Stimulated activated CD4-positive, alpha-beta T cell treated with anti-CD3 and anti-CD28 coated beads, Interleukin-1b, Interleukin-23, amount 100 ng/mL, for 4 hours (primary cell): ENCODE measurements at places on chromosomes 12 and 14.

GRCh38 chr14:91961297-91962220 is 14.1 kb upstream of the FBLN5 start:
- no peak for DNase-seq

DNA sequence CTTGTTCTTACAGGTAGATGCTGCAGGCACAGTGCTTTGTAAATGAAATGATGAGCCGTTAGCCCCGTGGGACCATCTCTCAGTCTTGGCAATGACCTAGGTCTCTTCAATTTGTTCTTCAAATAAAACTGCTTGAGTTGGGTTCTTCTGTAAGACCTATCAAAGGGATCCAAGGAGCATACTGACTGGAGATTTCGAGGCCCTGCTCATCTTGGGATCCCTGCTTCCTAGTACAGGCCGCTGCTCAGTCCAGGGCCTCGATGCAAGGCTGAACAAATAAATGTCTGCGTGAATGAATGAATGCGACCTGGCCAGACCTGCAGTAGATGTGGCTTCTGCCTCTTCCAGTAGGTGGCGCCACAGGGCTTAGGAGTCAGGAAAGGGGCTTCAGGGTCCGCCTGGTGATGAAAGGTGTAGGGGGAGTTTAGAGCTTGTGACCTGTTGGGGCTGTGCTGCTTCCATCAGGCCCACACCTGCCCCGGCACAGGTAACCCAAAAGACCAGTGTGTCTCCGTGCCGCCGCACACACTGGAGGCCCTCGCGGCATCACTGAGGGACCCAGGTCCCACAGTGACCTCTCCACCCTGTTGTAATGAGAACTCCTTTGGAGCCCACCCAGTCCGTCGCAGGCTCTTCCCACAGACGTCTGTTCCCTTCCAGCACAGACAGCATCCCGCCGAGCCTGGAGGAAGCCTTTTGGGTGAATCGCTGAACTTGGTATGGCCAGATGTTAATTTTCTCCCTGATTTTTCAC is 4.4 kb downstream of the CACNA1C start:
- DNase-seq = peak; percentile 11

GRCh38 chr12:132345561-132346200 is 16.3 kb upstream of the GALNT9 start:
- no peak for DNase-seq

GRCh38 chr14:23492618-23493272 is 23.2 kb downstream of the NGDN start:
- DNase-seq = no peak

GRCh38 chr14:93788543-93789227 is 400 bp upstream of the PRIMA1 start:
- DNase-seq = no peak

- no peak for DNase-seq
These were observed 1.6 kb upstream of the SLC6A13 start for GRCh38 chr12:264269-264668.

GRCh38 chr14:70909733-70910614 is 2.7 kb downstream of the PCNX1 start:
- DNase-seq = no peak

DNA sequence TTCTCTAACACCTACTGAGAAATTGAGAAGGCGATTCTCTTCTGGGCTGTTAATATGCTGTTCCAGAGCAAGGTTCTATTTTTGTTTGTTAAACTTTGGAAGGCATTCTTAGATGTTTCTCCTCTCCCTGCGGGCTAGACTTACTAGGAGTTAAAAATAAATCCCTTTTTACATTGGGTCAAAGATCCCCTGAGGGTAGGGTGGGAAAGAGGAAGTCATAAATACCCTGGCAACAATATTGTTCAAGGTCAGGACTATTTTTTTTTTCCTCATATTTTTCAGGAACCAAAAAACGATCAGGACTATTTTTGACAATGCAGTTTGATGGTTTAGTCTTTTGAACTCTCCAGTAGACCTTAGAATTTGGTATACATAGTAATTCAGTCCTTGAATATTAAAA is 12.0 kb upstream of the SLC2A14 start:
- no peak for DNase-seq

DNA sequence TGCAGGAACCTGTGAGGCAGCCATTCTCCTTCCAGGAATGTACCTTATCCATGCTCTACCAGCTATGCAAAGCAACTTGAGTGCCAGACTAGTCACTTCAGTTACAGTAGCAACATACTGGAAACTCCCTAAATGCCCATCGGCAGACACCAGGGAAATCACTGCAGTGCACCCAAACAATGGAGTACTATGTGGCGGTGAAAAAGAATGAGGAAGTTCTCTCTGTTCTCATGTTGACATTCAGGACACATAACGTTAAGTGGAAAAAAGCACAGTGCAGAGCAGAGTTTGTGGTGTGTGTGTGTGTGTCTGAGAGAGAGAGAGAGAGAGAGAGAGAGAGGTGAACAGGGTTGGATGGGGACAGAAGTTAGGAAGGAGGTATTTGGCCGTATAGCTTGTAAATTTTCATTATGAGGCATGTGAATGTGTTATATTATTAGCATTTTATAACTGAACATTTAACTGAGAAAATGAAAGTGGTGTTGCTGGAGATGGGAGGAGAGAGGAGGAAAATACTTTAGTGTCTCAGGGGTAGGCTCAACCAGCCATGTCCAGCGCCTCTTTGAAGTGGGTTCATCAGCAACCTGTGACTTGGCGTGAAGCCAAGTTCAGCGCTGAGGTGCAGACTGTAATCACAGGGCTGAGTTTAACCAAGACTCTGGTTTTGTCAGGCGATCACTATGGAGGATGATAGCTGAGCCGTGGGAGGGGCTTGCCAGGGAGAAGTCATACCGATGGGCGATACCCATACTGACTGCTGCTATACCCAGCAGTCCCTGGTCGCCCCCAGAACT is 17.3 kb downstream of the TNFAIP2 start:
- no peak for DNase-seq

DNA sequence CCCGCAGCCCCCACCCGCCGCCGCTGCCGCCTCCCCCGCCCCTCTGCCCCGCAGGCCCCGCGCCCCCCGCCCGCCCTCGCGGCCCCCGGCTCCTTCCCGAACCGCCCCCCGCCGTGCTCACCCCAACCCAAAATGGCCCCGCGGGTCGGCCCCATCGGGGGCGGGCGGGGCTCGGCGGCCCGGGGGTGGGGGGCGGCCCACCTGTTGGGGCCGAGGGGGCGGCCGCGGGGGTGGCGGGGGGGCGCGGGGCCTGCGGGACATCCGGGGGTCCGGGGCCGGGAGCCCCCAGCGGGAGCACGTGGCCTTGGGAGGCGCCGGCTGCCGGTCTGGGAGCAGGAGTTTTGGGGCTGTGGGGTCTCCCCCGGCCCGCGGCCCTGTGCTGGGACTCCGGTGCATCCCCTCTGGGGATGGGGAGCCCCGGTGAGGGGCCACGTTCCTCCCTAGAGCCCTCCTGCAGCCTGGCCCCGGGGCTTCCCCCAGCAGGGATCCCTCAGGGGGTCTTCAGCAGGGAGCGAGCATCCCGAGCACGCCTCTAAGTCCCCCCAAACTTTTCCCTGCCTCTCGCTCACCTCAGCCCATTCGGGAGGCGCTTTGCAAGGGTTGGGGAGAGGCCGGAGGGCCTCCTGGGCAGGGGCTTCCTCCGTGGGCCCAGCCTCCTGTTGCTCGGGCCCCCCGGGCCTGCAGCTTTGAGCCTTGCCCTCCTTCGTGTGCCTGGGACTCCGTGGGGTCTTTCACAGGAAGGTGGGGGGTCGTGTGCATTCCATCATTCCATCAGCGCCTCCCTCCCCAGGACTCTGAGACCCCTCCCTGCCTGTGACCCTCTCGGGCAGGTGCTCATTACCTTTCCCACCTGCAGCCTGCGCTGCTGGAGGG is 710 bp downstream of the MTA1 start:
- DNase-seq = no peak

DNA sequence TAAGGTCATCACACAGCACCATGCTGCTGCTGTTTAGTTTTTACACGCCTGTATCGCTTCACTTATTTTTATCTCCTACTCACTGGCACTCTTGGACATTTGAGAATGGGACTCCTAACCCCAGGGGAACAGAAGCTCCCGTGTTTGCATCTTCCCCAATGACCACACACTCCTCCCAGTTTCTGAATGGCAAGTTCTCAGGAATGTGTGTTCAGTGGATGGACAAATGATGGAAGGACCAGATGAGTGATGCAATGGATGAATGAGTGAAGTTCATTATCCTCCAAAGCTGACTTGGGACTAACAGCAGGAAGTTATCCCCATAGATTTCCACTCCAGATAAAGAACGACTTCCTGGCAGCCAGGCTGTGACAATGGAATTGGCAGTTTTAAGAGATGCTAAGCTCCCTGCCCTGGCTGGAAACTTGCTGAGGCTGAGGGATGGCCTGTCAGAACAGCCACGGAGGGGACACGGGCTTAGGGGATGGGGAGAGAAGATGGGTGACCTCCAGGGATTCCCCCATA is 231.5 kb downstream of the SLC15A4 start:
- no peak for DNase-seq

DNA sequence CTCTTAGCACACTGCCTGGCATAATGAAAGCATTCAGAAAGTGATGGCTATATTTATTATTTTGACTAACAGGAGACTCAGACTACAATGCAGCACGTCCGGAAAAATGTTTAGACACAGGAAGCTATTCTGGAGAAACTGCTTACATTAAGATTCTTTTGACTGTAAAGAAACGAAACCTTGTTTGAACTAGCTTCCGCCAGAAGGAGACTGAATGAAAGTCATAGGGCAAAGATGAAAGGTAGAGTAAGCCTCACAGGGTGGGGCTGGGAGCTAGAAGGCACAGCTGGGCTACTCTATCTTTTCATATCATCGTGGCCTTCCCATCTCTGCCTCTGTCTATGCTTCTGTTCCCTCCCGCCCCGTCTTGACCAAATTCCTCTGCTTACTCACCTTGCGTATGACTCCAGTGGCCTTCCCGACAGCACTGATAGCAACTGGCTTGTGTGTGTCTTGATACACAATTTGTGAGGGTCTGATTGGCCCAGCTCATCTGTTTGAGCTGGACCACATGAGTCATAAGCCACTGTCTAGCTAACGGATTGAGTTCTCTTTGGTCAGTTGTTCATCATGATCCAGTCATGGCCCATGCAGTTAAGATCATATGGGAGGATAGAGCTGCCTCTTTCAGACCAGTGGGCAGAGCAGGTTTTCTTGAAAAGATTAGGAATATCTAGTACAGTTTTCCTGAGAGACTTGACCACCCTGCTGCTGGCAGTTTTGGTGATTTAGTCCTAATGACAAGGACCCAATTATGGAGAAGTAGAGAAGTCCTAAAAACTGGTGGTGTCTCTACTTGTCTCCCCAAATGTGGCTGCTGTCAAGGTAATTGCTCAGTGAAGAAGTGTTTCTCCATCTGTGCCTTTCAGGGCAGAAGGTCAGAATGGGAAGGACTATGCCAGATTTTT is 151.5 kb upstream of the SLC38A2 start:
- DNase-seq = no peak

DNA sequence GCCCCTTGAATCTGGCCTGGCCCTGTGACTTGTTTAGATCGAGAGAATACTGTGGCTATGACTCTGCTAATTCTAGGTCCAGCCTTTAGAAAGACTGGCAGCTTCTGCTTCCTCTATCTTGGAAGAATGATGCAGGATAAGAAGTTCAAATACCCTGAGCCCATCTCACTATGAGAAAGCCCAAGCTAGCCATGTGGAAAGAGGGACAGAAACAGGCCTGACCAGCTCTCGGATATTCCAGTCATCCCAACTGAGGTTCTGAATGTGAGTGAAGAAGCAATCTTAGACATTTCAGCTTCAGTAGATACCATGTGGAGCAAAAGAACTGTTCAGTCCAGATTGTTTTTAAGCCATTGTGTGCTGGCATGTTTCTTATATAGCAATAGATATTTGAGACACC is 17.3 kb upstream of the KRR1 start:
- DNase-seq = no peak

DNA sequence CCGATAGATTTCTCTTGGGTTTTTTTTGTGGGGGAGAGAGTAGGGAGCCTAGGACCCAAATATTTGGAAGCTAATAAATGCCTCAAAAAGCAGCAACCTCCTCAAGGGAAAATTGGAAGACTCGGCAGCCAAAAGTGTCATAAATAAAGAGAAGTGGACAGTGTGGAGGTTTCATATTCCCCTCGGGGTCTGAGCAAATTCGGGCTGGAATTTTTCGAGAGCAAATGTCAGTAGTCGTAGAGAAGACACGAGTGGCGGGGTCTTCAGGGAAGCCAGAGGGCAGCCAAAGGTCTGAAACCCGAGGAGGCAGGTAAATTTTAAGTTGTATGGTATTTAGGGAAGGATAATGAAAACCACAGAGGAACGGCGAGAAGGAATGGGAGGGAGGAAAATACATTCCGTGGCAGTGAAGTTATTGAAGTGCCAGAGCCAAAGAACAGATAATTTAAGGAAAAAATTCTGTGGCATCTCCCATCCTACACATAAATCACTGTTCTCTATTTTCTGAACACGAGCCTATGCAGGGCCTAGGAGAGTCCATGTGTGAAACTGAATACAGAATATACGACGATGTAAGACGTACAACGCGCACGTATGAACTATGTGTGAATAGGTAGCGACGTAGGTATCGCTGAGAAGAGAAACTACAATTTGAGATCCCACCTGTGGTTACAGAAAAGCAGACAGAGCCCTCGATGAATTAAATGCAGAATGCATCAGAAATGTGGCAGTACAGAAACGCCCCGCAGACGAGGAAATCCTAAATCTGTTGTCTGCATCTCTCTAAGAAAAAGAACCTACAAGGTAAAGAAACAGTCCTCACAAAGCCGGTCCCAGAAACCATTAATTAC is 12.9 kb downstream of the BCL11B start:
- DNase-seq = no peak

DNA sequence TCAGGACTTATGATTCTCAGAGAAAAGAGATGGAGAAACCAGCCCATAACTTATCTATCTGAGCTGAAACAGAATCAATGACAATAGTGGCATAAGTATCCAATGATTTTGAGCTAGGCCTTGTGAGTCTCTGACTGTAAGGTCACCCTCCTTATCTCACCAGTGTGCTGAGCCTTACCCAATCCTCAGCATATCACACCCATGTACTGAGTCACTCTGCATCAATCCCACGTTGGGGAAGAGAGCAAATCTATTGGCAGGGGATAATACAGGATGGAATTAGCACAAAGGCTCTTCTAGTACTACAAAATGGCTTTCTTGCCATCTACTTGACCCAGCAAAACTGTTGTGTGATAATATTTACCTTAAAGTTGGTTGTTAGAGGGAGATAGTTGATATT is 997.8 kb downstream of the NRXN3 start:
- DNase-seq = no peak

- DNase-seq = no peak
These were observed 406.3 kb downstream of the SLC6A15 start for GRCh38 chr12:84506282-84506681.

DNA sequence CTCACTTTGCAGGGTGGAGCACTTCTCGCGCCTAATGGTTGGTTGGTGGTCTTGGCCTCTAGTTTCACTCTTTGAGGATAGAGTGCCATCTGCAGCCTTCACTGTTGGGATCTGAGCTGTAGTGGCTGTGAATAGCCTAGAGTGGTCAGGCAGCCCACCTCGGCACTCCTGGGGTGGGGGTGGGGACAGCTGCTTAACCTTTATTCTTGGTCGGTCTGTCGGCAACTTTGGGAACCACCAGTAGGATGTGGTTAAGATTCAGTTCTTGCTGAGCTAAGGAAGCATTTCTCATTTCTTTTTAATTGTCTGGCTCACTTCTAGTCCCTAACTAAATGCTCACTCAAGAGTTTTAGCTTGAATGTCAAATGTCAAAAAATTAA is 21.1 kb downstream of the TMBIM6 start:
- DNase-seq = no peak
